ENCODE measurements at places on chromosomes 12 and 14. TPM values are rescaled to one million over a fixed set of nuclear protein-coding genes. Genes with fewer than 3 reads are reported as not detected.

DTX1 gene
- total RNA-seq, result 20.1 TPM

GXYLT1 gene
- total RNA-seq, result 19.2 TPM

GTF2A1 gene
- total RNA-seq, result 39.3 TPM

KRT78 gene
- not detected for total RNA-seq

LRP1-AS gene
- not detected for total RNA-seq

RNASE2 gene
- 8.5 TPM for total RNA-seq

CLEC2A gene
- not detected for total RNA-seq

NCKAP5L gene
- 21.3 TPM for total RNA-seq

GALNT8 gene
- total RNA-seq, result 3.4 TPM

KLRC2 gene
- not detected for total RNA-seq

Data from metanephros (tissue), 2 donors.